ENCODE measurements at places on chromosomes 2 and 18.

DNA sequence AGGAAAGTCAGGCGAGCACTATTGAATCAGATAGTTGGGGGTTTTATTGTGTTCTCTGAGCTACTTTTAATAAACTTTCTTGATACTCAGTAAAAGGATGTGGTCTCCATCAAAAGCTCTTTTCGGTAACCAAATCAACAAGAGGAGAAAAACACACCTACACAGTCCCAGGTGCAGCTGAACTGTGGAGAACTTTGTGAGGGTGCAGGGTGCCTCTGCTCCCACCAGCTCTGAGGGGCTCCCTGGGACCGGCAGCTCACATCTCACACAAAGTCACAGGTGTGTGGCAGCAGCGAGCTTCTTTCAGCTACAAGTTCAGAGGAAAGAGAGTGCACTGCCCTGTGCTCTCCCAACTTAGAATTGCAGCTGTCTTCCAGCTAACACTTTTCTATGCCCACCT is 650.4 kb downstream of the RNF144A start:
- DNase-seq = no peak

DNA sequence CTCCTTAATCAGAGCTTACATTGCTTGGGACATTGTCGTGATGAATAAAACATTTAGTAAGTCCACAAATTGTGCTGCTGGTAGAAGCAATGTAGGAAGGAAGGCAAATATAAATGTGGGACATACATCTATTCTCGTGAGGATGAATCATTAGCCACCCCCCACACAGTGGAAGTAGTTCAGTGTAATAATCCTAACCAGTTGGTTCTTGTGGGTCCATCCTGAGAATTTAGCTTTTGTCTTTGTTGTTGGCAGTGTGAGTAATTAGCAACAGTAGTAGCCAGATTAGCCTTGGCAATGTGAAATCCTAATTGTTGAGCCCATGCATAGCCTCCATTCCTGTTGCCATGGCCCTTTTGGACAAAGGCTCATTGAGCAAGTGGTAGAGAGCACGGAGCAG is 532.1 kb downstream of the FBXO15 start:
- DNase-seq = no peak

GRCh38 chr2:197212344-197213262 is 98.0 kb downstream of the ANKRD44 start:
- DNase-seq = no peak

DNA sequence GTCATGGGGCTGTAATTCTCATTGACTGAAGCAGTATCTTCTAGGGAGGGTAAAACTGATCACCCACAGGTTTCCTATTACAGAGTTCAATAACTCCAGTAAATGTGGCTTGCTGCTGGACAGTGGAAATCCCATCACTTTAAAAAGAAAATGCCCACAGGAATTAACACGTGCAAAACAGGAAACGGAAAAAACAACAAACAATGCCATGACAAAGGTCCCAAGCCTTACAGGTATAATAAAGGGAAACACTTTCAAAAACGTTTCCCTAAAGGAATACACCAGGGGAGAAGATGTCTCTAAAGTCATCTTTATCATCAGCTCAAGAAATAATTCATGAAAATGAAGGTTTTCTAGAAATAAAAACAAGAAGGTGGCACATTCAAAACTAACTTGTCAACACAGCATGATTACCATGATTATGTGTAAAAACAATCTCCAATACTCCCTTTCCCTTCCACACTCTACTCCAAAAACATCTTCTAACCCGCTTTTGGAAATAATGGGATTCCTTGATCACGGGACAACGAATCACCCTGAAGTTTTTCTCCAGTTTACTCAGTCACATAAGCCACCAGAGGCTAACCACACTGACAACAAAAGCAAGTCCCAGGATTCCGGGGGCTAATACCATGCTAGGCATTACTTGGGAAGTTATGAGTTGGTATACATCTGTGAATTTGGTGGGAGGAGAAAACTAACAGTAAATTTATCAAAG is 167.9 kb downstream of the TCF4 start:
- DNase-seq = no peak

DNA sequence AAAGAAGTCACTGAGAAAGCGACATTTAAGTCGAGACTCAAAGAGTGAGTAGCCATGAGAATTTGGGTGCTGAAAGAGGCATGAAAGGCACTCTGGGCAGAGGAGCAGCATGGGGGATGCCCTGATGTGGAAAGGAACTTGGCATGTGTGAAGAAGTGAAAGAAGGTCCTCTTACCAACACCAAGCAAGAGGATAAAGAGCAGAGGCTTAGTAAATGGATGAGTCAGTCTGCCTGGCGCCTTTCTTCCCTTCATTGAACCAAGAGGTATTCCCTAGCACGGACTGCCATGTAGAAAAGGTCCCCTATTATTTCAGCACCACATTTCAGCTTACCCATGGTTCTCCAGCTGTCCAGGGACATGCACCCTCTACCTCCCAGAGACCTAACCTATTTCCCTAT is 221.1 kb upstream of the NRP2 start:
- no peak for DNase-seq

GRCh38 chr2:85675866-85676548 is 8.0 kb upstream of the SFTPB start:
- DNase-seq = no peak

DNA sequence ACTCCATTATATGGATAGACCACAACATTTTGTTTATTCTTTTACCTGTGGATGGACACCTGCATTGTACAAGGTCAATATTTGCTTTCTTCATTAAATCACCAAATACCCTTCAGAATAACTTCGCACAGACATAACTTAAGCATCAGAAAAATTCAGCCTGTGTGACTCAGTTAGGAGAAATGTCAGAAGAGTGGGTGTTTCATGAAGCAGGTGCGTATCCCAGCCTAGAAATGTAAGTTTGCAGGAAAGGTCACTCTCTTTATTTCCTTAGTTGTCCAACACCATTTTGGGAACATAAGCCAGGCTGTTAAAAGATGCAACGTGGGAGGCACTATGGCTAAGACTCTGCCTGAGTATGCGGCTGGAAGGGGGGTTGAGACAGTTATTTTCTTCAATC is 48.6 kb upstream of the FHL2 start:
- DNase-seq = no peak

GRCh38 chr18:29712785-29713184 is 1329.8 kb downstream of the DSC3 start:
- no peak for DNase-seq

DNA sequence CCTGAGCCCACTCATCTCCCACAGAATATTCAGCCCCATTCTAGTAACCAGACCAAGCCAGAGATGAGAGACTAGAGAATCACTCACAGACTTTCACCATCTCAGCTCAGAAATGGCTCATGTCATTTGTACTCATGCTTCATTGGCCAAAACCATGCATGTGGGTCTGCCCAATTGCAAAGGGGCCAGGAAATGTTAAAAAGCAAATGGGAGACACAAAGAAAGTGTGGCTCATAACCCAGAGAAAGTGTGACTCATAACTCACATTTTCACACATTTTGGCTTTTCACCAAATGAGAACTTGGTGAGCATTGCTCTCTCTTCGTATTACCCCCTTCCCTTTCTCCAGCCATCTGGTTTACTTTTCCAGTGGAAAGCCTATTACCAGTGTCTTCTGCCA is 66.2 kb downstream of the MDH1 start:
- no peak for DNase-seq

DNA sequence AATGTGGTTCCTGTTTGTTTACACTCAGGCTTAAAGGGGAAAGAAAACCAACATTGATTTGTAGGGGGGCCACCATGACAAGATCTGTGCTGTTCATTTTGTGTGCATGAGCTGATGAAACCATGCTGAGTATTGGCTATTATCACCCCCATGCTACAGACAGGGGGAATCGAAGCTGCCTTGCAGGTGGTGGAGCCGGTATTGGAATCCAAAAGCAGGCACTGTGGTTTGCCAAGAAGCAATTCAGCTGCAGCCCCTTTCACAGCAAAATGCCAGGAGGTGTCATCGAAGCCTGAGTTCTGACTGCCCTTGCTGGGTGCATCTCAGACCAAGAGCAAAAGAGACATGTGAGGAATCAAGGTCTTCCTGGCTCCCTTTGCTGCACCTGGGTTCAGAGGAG is 221.9 kb downstream of the UXS1 start:
- DNase-seq = no peak

- peak; percentile 55 for DNase-seq
Observed at GRCh38 chr2:182915369-182916326, 49.2 kb upstream of the FRZB start.

DNA sequence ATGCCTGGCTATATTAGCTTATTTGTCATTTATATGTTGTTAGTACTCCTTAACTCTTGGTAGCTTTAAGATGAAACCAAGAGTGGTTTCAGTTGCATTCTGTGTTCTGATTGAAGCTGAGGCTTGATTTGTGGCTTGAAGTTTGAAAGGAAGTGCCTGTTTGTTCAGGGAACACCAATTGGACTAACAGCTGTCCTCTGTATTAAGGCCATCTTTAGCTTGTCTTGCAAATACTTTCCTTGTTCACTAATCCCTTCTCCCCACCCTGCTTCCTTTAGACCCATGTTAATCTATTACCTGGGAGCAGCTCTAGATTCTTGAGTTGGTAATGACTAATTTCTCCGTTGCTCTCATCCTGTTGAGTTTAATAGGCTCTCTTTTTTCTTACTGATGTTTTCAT is 13.4 kb downstream of the ITGA6 start:
- no peak for DNase-seq

DNA sequence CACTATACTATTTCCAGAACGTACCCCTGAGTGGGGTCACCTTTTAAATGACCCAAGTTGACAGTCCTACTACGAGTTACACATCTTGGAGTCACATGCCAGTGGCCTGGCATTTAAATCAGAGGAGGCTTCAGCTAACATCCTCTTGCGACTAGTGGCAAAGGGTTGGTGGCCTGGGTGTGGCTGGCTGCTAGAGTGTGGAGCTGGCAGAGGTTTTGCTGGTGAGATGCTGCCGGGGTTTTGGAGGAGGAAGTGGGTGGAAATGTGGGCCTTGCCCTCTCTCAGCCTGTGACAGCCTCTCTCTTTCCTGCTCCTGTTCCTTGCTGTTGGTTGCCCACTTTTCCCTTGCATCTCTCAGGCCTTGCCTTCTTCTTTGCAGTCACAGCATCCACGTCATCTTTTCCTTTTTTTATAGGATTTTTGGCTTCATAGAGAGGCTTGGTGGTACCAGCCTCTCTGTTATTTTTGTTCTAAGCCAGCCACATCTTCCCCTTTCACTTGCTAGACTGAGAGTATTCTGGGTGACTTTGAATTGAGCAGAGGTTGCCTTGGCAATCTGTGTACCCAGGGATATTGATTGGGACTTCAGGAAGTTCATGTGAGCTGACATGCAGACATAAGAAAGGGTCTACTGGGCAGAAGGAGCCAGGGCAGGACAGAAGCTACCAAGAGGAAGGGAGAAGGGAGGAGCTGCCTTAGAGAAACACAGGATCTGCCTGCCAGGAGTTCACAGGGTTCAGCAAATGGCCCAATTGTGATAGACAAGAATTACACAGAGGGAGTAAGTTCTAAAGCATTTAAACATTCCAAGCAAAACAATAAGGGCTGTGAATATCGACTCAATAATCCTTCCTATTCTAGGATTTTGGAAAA is 55.4 kb downstream of the CDC42EP3 start:
- no peak for DNase-seq

DNA sequence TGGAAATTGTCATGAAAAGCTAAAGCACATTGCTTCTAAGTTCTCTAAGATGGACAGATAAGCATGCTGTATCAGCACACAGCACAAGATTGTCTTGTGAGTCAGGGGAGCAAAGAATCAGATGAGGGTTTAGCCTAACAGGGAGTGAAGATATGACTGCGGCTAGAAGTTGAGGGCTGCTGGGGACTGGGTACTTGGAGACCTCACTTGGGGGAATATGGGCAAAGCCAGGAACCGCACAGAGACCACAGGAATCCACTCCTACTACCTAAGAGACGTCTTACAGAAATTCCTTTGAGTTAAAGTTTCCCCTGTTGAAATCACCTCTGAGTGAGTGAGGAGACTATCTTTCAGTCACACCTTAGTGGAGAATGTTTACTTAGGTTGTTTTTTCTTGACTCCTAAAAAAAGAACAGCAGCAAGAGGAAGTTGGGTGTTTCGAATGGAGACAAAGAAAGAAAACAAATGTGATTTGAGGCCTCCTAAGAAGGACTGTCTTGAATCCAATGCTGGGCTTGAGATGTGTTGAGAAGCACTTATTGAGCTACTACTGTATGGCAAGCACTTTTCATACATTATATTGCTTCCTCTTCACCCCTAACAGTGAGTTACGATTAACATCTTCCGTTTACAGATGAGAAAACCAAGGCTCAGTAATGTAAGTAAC is 100.7 kb downstream of the ANKRD44 start:
- DNase-seq = no peak

DNA sequence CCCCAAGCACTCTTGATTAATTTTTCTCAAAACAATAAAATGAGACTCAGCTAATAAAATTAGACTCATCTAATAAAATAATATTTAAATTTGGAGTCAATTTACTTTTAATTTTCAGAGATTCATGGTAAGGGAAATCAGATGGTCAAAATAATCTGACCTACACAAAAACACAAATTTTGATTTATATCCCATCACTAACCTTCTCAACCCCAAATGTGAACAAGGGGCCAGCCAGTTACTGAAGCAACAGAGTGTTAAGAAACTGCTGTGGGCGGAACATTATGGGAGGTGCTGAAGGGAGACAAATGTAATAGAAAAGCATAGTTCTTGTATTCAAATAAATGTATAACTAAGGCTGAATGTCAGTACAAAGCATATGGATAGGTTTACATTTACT is 28.5 kb upstream of the PPP3R1 start:
- DNase-seq = no peak

DNA sequence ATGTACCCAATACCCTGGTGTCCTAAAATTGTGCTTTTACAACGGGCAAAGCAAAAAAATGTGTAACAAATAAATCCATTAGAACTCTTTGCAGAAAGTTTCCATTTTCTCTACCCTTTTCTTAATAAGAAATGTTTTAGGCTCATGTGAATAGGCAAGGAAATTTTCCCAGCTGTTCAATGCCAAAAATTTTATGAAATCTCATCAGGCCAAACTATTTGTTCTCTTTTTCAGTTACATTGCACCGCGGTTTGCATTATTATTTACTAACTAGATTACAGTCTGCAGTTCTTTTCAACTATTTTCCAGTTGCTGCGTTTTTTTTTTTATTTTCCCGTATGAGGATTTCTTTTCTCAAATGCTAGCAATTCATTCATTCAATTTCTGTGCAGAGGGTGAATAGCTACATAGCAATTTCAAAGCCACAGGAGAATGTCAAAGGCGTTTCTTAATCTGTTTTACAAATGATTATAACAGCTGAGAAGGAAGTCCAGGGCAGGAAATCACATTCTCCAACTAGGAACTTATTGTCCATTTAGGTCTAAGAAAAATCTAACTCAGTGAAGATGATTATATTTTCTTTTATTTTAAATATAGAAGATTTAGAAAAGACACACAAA is 367.5 kb upstream of the MMADHC start:
- DNase-seq = no peak

GRCh38 chr2:95074663-95075439 is 46.8 kb downstream of the MRPS5 start:
- no peak for DNase-seq

- no peak for DNase-seq
Observed at GRCh38 chr2:215695861-215696260, 260.0 kb upstream of the FN1 start.

- DNase-seq = no peak
Observed at GRCh38 chr18:36492604-36493329, 195.3 kb downstream of the FHOD3 start.

All from smooth muscle cell of the brain vasculature (primary cell).